ENCODE measurements at places on chromosomes 12 and 14. TPM values are rescaled to one million over a fixed set of nuclear protein-coding genes. Genes with fewer than 3 reads are reported as not detected.

The ATP5F1B gene
- total RNA-seq: 737 TPM

The PARP11 gene
- 15.3 TPM for total RNA-seq

The BLTP3B gene
- total RNA-seq: 23.2 TPM

The NGB gene
- total RNA-seq: not detected

The BMP4 gene
- not detected for total RNA-seq

The SSTR1 gene
- total RNA-seq: not detected

The DERA gene
- 103 TPM for total RNA-seq

The PRIM1 gene
- total RNA-seq: 49.5 TPM

The EIF2S3B gene
- total RNA-seq: 0.95 TPM

The SMIM41 gene
- total RNA-seq: not detected

The MAP1LC3B2 gene
- total RNA-seq: not detected

The DTD2 gene
- total RNA-seq: 32.6 TPM

DNA sequence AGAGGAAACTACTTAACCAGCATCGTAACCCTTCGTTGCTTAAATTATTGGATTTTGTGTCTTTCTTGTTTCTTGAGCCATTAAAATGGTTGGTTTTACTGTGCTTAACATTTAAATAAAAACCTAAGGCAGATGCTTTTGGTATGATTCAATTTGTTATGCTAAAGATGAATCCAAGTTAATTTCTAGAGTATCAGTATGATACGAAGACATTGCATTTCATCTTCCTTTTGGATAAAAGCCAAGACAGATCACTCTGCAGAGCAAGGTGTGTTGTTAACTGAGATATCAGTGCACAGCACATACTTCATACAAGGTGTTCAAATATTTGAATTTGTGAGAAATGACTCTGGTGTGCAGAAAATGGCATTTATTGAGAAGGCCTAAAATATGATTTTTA is 480.5 kb downstream of the PCNX1 start:
- DNase-seq: no peak

- peak; percentile 74 for DNase-seq
Observed at GRCh38 chr14:68293404-68293803, 473.8 kb downstream of the RAD51B start.

DNA sequence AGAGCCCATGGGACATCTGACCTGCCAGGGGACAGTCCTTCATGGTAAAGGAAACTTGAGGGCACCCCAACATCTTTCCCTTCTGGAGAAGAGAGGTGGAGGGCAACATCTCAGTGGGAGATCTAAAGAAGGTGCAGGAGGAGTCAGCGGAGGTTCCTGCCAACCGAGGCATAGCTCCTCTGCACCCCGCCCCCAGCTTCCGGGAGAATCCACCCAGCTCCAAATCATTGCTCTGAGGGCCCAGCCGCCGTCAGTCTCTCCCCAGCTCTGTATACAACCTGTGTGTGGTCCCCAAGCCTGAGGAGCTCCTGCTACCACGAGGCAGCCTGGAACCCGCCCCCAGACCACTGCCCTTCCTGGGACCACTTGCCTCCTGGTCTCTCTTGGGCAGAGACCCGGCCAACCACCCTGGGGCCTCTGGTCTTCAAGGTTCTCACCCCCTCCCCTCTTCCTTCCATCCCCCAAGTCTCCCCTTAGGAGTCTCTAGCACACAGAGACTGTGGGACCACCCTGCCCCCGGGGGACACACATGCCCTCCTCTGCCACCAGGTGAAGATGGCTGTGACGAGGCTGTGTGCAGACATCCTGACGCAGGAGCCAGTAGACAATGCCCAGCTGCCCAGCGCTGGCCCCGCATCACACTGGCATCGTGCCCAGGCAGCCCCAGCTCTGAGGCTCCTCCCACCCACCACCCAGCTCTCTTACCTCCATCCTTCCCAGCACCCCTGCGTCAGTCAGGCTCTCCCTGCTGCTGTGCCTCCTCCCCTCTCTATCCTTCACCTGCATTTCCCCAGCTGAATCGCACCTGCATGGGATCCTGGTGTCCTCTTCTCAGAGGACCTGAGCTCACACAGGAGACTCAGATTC is 13.0 kb upstream of the NUDT14 start:
- DNase-seq: peak; percentile 75

DNA sequence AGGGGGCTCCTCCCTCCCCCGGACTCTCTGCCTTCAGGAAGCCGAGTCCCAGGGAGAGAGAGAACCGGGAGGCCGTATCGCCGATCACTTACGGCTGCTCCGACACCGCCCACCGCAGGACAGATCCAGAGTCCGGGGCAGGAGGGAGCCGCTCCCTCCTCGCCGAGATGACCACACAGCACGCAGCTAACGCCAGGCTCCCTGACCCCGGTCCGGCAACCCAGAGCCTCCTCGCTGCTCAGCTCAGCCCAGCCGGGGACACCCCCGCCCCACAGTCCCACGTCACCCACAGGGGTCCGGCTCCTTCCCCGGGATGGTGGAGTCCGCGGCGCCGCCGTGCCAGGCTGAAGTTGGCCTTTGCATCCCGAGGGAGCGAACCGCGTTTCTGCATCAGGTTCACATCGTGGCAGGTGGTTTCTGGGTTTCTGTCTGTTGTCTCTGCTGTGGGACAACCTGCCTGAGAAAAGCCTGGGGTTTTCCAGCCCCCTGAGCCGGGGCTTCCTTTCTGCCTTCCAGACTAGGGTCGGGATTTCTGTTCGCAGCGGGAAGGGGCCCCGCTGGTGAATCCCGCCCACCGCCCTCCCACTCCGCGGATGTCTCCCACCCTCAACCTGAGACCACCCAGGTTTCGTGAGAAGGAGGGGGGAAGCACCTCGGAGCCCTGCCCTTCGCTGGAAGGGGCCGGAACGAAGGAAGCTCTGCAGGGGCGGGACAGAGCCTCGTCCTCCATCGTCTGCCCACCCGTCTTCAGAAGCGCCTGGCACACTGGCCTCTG is 61.2 kb downstream of the NOC4L start:
- no peak for DNase-seq

DNA sequence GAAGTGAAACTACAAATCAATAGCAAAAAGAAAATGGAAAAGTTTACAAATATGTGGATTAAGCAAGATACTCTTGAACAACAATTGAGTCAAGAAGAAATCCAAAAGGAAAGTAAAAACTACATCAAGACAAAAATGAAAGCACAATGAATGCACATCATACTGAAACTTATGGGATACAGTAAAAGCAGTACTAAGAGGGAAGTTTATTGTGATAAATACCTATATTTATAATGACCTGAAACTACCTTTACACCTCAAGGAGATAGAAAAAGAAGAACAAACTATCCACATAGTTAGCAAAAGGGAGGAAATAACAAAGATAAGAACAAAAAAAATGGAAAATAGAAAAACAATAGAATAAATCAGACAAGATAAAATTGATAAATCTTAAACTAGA is 375.0 kb downstream of the TRHDE start:
- DNase-seq: no peak

DNA sequence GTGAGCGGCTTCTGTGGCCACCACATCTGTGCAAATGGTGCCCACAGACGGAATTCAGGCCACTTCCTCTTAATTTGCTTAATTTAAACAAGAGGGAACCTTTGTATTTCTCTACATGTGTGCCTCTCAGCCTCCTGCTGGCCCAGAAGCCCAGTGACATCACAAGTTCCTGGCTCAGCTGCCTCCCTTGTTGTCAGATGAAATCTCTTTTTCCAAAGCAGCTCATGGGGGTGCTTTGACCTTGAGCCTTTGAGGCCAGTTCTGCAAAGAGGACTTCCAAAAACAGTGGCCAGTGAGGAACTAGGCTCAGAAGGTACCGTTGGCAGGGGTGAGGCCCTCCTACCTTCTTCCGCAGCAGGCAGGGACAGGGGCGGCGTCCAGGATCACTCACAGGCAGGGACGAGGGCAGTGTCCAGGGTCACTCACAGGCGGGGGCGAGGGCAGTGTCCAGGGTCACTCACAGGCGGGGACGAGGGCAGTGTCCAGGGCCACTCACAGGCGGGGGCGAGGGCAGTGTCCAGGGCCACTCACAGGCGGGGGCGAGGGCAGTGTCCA is 35.0 kb upstream of the GALNT9 start:
- DNase-seq: no peak

DNA sequence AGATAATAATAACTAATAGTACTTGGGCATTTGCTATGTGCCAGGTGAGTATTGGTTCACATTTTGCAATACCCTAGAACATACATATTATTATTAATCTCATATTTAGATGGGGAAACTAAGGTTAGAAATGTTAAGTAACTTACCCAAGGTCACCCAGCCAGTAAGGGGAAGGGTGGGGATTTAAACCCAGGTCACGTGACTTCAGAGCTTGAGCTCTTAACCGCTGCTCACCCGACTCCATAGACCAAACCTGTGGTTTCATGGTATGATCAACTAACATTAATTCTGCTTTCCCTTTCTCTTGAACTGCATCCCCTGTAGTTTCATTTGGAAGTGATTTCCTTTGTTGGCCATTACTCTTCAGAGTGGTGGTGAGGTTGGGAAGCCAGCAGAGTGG is 242.3 kb downstream of the NRXN3 start:
- no peak for DNase-seq

GRCh38 chr12:85179680-85180270 is 100.2 kb upstream of the ALX1 start:
- no peak for DNase-seq

DNA sequence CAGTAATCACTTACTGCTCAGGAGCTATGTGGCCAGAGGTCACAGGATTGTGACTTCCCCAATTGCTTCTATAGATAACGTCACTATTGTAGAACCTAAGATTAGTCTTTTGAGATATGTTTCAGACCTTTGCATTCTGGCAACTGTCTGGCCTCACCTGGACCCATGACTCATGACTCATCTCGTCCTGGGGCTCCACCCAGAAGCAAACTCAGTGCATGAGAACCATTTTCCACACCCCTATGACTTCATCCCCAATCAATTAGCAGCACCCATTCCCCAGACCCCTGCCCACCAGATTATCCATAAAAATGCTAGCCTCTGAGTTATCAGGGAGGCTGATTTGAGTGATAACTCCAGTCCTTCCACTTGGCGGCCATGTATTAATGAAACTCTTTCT is 186.9 kb downstream of the EMP1 start:
- no peak for DNase-seq

GRCh38 chr14:32984241-32984930 is 45.7 kb downstream of the NPAS3 start:
- DNase-seq: no peak

DNA sequence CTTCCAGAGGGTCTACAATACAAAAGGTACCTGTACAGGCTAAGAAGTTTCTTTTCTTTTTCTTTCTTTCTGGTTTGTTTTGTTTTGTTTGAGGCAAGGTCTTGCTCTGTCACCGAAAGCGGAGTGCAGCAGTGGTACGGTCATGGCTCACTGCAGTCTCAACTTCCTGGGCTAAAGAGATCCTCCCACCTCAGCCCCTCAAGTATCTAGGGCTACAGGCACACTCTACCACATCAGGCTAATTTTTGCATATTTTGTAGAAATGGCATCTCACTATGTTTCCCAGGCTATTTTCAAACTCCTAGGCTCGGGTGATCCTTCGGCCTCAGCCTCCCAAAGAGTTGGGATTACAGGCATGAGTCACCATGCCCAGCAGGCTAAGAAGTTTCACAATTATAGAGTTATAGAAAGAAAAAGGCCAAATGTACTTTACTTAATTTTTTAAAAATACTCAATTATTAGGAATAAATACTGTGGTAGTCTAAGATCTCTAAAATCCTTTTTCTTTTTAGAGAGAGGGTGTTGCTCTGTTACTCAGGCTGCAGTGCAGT is 3.0 kb upstream of the PIGH start:
- DNase-seq: peak; percentile 68

DNA sequence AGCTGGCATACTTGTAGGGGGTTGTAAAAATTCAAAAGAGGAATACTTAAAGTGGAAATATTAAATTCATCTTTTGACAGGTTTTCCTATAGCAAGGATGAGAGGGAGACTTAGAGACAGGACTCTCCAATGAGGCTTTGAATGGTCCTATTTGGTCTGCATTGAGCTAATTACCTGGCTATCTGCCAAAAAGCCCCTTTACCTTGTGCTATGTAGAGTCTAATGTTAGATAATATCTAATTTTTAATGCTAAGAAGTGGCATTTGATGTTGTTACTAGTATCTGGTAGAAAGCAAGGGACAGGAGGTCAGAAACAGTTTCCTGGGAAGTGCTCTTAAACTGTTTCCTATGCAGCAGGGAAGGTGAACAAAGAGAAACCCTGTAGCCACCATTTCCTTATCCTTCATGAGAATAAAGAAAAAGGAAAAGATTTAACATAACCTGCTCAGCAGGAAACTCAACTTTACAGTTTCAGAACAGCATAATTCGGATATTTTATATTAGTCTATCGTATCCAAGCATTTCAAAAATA is 550.0 kb downstream of the SOX5 start:
- no peak for DNase-seq

- DNase-seq: no peak
Observed at GRCh38 chr12:112741106-112741505, 50.4 kb upstream of the RPH3A start.

GRCh38 chr12:95736631-95737030 is 53.9 kb downstream of the NTN4 start:
- DNase-seq: no peak

DNA sequence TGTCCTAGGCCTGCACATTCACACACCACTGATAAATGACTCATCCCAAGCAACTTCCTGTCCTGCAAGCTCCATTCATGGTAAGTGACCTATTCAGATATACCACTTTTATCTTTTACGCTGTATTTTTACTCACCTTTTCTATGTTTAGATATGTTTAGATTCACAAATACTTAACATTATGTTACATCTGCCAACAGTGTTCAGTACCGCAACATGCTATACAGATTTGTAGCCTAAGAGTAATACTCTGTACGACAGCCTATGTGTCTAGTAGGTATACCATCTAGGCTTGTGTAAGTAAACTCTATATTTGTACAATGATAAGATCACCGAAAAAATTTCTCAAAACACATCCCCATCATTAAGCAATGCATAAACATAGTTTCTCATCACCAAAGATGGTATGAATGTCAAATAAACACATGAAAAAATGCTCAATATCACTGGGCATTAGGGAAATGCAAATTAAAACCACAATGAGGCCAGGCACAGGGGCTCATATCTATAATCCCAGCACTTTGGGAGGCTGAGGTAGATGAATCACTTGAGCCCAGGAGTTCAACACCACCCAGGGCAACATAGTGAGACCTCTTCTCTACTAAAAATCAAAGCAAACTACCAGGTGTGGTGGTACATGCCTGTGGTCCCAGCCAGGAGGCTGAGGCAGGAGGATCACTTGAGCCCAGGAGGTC is 20.7 kb downstream of the ATXN2 start:
- DNase-seq: no peak

DNA sequence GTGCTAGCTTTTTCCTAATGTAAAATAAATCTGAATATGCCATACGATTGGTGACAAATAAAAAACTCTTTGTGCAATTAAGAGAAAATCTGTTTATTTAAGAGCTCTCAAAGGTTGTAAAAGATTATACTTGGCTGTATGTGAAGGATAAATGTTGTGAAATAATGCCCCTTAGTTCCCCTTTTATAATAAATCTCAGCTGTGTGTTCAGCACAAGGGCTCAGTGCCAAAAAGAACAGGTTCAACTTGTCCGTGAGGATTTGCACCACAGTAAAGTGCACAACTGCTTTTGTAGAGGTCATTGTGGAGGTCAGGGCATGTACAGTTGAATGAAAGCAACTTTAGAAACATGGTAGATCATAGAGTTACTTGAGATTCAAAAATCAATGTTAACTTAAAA is 118.6 kb downstream of the TRMT5 start:
- no peak for DNase-seq

Data from OCI-LY7 (cell line).